ENCODE measurements at places on chromosomes 3 and 15. TPM values are rescaled to one million over a fixed set of nuclear protein-coding genes. Genes with fewer than 3 reads are reported as not detected.

Gene SKOR1
- total RNA-seq = 0.09 TPM

Gene SPINK8
- total RNA-seq = not detected

Gene GPR149
- not detected for total RNA-seq

Gene GTF2E1
- 27.0 TPM for total RNA-seq

Gene GOLGA8T
- total RNA-seq = not detected

Gene IL1RAP
- 22.9 TPM for total RNA-seq

Measured in smooth muscle cell of the umbilical artery (primary cell).